ENCODE measurements at places on chromosomes 16 and 17.

DNA sequence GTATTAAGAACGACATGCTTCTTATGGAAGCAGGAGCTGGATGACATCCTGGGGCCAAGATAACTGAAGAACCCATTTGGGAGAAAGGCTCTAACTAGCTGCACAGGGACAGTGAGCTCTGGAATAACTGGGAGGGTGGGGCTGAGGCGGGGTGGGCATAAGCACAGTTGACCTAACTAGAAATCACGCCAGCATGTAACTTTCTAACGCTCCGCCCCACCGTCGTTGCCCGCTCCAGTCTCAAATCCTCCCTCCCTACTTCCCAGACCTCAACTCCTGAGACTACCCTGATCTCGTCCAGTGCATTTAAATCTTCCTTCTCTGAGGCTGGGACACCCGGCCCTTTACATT, 436 bp downstream of the PHB1 start:
- DNase-seq: no peak

GRCh38 chr17:50190293-50190602, 11.2 kb downstream of the COL1A1 start:
- DNase-seq: no peak

GRCh38 chr17:57257895-57258851, 1.9 kb downstream of the MSI2 start:
- DNase-seq: no peak

DNA sequence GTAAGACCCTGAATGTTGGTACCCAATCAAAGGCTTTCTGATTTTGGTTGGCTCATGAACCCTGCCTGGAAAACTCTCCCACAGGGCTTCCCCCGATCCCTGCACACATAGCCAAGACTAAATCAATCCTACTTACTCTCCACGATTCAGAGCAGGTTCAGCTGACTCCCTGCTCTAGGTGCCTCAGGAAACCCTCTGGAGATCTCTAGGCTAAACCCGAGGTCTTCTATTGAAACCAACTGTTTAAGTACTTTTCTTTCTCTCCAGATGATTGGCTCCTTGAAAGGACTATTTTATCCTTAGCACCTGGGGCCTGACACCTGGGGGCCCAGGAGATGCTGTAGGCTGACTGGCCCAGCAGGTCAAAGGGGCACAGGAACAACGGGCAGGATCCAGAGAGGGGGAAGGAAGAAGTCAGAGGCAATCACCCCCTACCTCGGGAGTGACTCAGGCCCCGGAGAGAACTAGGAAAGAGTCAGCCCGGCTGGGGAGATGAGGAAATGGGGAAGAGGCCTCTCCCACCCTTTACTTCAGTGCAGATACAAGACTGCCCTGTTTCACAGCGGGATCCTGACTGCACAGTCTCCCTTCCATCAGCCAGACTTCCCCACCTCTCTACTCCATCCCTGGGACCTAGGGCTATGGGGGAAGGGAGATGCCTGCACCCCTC, 2.0 kb downstream of the TBC1D10B start:
- DNase-seq: no peak

- peak; percentile 8 for DNase-seq
Observed at GRCh38 chr16:77788181-77789084, at the start of gene VAT1L. TSS of gene VAT1L (plus strand) at chr16:77788564. CDS start at chr16:77788683, 119 bp downstream.

DNA sequence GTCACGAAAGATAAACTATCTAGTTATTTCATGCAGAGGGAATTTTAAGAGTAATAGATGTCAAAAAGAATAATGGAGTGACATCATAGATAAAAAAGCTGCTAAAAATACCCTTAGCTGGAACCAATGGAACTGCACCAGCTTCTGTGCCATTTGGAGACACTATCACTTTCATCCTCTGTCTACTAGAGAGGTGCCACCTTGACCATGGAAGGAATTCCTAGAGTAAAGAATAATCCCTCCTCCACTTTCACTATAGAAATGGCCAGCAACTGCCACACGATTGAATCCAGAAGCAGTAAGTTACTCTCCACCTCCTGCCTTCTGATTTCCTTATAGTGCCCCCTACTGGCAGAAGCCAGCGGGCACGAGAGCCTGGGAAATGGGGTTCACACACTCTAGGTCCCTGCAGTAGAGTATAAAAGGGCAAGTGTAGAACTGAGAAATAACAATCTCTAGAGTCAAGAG, 2.8 kb upstream of the ALDH3A2 start:
- peak; percentile 37 for DNase-seq

DNA sequence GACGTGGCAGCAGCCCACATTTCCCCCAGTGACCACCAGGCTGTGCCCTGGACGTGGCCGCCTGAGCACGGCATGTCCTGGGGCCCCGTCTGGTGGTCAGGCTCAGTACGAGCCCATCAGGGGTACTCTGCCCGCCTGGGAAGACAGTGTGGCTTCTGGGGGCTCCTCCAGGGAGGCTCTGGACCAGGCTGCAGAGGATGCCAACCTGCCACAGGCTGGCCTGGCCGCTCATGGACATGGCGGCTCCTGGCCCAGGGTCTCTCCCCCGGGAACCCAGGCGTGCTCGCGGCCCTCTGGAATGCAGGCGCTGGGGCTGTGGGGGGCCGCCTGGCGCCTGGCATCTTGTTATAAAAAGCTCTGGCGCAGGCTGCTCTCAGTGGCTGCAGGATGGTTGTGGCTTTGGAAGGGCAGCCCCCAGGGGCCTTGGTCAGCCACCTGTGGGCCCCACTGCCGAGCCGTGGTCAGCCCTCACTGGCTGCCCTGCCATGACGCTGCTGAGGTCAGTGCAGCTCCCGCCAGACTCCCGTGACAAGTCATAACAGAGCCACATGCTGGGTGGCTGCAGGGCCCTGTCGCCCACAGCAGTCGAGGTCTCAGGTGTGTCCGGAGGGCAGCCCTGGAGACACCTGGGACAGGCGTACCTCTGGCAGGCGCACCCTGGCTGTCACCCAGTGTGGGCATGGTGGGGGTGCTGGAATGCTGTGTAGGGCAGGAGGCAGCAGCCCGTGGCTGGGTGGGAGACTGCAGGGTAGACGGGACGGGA, 15.0 kb downstream of the CENPX start:
- no peak for DNase-seq

DNA sequence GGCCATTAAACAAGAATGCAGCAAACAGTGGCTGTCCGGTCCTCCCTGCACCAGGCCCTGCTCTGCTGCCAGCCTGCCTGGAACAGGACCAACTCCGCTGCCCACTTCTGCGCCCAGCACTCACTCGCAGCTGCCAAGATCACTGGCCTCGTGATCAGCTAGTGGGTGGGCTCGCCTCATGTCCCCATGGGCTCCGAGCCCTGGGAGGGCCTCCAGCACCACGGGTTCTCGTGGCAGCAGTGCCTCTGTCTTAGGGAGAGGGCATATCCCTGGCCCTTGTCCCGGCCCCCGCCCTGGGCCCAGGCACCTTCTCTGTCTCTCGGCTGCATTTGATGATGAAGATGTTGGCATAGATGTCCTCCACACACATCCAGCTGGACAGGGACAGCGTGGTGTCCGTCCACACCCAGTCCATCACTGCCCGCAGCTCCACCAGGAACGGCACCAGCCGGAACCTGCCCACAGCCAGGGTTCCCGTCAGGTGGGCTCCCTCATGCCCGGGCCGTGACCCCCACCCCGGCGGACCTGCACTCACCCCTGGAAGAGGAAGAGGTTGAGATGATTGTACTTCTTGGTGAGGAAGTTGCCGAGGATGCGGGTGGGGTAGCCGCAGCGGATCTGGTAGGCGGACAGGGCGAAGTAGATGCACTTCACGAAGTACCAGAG, 13.1 kb downstream of the CTU2 start:
- DNase-seq: no peak

DNA sequence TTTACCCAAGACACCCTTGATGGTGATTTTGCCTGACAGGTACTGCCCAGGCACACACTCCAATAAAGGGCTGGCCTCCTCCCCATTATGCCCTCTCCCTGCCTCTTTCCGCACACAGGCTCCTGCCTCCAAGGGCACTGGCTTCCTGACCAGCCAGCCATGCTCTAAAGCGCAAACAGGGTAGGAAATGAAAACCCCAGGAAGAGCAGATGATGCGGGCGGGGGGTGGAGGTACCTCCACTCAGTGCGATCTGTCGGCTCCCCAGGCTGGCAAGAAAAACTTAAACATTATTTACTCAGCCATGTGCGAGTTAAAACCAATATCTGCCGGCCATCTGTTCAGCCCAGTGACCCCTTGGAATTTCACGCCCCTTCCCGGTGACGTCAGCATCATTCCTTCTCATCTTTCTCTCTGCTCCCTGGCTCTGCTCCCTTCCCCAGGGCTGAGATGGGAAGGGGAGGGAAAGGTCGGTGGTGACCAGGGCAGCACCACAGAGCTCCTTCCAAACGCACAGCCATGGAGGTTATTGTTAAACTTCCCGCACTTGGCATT, 262.5 kb downstream of the CBLN1 start:
- DNase-seq: no peak

- no peak for DNase-seq
Observed at GRCh38 chr16:79776243-79776847, 175.8 kb upstream of the MAF start.

DNA sequence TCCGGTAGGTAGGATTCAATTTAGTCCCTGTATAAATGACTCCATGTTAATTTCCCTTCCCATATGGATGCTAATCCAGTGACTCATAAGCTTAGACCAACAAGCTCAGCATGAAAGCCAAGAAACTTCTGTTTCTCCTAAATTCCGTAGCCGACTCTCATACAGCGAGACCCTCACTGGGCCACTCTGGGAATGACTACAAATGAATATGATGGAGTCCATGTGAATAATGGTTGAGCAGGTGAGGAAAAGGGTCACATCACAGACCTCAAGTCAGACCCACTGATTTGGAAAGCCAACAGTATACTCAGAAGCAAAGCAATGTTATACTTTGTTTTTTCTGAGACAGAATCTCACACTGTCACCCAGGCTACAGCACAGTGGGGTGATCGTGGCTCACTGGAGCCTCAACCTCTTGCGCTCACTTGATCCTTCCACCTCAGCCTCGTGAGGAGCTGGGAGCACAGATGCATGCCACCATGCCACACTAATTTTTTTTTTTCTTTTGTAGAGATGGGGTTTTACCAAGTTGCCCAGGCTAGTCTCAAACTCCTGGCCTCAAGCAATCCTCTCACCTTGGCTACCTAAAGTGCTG, 14.6 kb downstream of the RSL1D1 start:
- DNase-seq: no peak

GRCh38 chr16:48101069-48101674, 54.6 kb downstream of the ABCC12 start:
- no peak for DNase-seq

GRCh38 chr16:82580298-82580890, 46.4 kb upstream of the CDH13 start:
- DNase-seq: peak; percentile 41

DNA sequence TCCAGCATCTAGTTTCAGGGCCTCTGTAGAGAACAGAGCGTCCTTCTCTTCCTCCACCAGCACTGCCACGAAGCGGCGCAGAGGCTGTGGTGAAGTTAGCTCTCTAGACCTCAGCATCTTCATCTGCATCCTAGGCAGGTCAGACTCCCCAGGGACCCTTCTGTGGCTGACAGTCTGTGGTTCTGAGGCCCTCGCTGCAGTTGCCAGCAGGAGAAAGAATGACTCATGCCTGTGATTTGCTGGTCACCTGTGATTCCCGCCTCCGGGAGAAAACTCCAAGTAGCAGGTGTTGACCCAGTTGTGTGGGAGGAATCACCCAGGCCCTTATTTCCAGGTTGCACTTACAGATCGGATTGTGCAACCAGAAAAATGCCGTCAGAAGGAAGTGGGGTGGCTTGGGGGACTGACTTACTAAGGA, 117.3 kb upstream of the CACNG5 start:
- peak; percentile 62 for DNase-seq

DNA sequence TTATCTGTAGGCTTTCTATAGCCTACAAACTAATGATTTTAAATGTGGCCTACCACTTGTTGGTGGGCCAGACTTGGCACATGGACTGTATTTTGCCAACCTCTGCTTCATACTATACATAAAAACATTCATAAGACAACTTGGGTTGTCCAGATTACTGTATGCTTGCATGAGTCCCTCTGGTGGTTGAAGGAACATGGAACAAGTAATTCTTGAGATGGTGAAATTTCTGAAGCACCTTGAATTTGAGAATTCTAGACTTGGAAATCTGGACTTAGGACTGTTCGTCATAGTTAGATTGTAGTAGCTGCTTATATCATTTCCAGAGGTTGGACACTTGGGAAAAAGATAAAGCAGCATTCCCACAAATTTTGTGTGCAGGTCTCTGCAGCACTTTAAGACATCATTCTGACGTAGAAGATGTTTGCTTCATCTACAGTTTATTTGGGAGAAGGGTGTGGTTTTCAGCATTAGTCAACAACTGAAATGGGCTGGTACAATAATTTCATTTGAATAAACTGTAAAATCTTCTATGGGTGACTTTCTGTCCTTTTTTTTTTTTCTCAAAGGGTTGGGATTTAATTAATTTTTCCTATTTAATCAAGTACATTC, 31.2 kb downstream of the NFATC3 start:
- DNase-seq: no peak

DNA sequence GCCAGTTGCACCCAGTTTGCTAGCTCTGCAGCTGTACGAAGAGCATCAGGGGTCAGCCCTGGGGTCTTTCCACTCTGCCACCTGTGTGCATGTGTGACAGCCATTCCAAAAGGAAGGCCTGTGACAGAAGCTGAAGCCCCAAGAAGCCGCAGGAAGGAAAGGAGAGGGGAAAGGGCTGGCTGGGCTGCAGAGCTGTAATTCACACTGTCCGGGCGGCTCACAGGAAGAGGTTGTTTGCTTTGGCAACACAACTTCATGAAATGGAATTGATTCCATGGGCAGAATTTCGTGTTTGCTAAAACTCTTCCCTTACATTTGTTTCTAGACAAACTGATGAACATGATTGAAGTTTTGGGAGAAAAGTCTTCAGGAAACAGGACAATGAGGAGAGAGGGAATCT, 14.8 kb downstream of the TMEM204 start:
- no peak for DNase-seq

- no peak for DNase-seq
Observed at GRCh38 chr16:751152-752006, 9.2 kb upstream of the MSLN start.

- DNase-seq: no peak
Observed at GRCh38 chr16:66399930-66400329, 27.2 kb upstream of the BEAN1 start.

DNA sequence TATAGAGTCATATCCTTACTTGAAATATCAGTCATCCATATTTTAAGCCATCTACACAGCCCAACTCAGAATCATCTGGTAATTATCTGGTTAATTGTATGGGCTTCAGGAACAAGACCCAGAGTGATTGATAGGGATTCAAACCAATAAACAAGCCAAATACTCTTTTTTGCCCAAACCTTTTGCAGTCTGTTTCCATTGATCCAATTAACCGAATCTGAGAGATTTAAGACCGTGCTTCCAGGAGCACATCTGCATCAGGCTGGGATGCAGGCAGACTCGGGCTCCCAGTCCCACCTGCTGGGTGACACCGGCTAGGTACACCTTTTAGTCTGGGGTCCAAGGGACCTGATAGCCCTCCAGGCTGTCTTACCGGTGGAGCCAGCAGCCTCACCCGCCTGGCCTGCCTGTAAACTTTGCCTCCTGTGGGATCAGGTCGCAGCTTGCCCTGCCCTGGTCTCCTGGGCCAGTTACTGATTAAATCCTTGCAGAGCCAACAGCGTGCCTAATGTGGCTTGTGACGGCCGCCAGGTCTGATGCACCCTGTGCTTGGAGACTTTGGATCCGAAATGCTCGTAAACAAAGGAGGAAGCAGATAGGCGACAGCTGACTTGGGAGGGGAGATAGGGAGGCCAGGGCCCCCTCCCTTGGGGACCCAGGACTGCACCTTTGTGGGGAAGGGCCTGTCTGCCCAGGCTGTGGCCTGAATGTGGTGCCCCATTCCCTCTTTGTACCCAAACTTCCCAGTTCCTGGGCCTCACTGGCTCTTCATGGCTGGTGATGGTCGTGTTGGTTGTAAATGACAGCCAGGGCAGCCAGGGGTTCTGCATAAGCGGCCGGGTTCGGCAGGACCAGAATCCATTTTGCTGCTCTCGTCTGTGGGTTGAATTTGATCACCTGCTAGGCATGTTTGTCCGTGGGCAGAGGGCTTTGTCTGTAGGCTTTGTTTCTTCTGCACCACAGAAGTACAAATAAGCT, 3.8 kb downstream of the CMIP start:
- peak; percentile 33 for DNase-seq

Measured in SW480 (cell line).